ENCODE measurements at places on chromosomes 7 and 10.
A peak's percentile ranks its signal among the peaks of the same experiment; 100 is the strongest.

DNA sequence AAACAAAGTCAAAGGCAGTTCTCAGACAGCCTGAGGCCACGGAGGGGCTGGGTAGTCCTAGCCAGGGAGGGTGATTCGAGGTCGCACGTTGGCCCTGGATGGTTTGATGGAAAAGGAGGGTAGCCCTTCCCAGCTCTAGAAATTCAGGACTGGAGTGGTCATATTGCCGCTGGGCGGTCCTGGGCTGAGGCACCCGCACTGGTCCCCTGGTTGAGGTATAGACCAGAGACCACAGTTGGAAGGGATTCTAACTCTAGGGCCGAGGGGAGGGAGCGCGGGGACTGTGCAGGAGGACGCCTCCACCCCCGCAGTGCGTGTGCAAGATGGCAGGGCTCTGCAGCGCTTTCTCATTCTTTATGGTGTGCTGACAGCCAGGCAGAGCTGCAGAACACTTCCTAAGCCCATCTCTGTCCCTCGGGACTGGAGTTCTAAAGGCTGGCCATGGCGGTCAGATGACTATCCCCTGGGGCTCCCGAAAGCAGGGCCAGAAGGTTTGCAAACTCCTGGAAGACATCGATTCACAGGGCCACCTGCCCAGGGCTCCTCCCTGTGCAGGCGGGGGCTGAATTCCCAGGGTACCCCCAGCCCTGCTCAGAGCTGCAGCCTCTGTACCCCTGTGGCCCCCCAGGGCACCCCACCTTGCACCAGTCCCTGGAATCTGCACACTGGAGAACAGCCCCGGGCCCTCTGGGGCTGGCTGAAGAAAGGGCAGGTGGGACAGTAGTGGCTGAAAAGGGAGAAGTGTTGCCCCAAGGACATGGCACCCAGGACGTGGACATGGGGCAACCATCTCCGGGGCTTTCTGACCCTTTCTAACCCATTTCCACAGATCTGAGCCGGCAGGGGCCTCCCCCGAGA lies 51.0 kb upstream of the ELN start:
- no peak overlapping the region for H3K4me3 ChIP-seq
- DNase-seq = no peak
- no peaks in the 10 kb centered on the region for H3K4me1 ChIP-seq
- no peaks in the 10 kb centered on the region for H3K27me3 ChIP-seq
- no peak overlapping the region for H3K27ac ChIP-seq

DNA sequence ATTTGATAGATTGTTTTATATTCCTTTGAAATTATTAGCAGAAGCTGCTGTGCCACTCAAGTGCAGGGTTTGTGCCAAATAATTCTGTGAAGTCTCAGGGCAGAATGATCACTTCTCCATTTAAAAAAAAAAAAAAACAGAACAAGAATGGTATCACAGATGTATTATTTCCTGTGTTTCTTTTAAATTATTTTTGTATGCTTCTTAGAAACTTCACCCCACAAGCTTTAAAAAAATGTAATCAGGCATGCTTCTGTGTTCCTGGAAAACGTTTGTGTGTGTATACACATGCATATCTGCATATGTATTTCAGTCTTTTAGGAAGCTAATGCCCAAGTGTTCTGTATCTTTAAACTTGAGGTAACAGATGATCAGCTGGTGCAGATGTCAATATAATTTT lies 6.3 kb upstream of the CD36 start:
- no peak overlapping the region for H3K27ac ChIP-seq
- H3K4me1 ChIP-seq = no peaks in the 10 kb centered on the region
- H3K4me3 ChIP-seq = no peak overlapping the region

- no peak for DNase-seq
- H3K4me3 ChIP-seq = no peak overlapping the region
- H3K27me3 ChIP-seq = no peaks in the 10 kb centered on the region
- no peaks in the 10 kb centered on the region for H3K36me3 ChIP-seq
- H3K27ac ChIP-seq = no peak overlapping the region
- no peaks in the 10 kb centered on the region for H3K4me1 ChIP-seq
Observed at GRCh38 chr7:30389791-30390190, 88.8 kb downstream of the NOD1 start.

DNA sequence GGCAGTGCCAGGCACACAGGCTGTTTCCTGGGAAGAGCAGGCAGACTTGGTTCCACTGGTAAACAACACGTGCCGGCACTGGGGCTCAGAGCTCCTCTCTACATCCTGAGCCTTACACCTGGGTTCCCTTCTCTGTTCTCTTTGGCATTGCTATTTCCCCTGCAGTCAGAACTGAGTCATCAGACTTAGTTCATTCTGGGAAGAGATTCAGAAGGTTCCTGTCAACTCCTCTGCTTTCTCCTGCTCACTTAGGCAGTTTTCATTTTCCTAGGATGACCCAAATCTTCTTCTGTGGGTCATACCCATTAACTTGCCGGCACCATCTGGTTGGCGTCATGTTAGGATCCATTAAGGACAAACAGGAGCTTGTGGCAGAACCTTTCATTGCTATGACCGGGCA lies 33.4 kb upstream of the LRRC18 start:
- no peaks in the 10 kb centered on the region for H3K4me1 ChIP-seq
- no peak overlapping the region for H3K4me3 ChIP-seq
- no peak overlapping the region for H3K27ac ChIP-seq
- no peaks in the 10 kb centered on the region for H3K27me3 ChIP-seq

DNA sequence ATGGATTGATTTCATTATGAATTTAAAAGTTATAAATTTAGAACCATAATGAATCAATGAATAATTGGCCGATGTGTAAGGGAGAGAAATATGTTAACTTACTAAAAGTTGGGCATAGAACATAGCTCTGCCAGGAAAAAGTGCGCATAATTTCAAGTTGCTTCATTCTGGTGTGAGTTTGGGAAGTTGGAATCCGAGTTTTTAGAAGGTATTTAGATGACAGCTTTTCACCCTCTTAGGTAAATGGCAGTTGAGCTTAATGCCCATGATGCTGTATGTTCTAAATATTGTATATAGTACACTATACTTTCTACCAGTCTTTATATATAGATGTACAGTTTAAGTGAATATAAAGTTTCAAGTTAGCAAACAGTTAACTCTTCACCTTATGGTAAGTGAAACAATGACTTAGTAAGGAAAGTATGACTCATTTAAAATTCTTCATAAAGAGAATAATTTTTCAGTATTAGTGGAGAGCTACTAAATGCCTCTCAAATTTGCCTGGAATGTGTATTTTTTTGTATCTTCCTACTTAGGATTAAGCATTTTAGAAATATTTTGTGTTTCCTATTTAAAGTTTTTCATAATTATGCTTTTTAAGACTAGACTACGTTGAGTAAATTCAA lies 1.6 kb downstream of the C1GALT1 start:
- peak overlapping the region; percentile 36 for H3K4me3 ChIP-seq
- peaks cover 4% of the 10 kb centered on the region for H3K4me1 ChIP-seq
- H3K27me3 ChIP-seq = no peaks in the 10 kb centered on the region
- no peak for DNase-seq
- H3K27ac ChIP-seq = no peak overlapping the region

- H3K36me3 ChIP-seq = no peaks in the 10 kb centered on the region
- H3K27me3 ChIP-seq = no peaks in the 10 kb centered on the region
- no peak overlapping the region for H3K4me3 ChIP-seq
Observed at GRCh38 chr7:102983602-102984001, 70.8 kb downstream of the LRRC17 start.

DNA sequence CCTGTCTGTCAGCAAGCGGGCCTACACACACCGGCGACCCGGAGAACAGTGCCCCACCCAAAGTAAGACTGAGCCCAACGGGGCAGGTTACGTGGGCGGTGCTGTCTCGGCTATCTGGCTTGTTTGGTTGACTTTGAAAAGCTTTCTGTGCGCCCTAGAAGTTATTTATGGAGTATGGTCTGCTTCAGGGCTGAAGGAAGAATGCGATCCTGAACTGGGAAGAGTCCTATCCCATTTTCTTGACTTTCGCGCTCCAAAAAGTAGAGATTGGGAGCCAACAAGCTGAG lies 1.5 kb downstream of the INA start:
- H3K4me1 ChIP-seq = peaks cover 5% of the 10 kb centered on the region
- DNase-seq = no peak
- H3K27ac ChIP-seq = no peak overlapping the region
- no peaks in the 10 kb centered on the region for H3K36me3 ChIP-seq
- H3K4me3 ChIP-seq = no peak overlapping the region

DNA sequence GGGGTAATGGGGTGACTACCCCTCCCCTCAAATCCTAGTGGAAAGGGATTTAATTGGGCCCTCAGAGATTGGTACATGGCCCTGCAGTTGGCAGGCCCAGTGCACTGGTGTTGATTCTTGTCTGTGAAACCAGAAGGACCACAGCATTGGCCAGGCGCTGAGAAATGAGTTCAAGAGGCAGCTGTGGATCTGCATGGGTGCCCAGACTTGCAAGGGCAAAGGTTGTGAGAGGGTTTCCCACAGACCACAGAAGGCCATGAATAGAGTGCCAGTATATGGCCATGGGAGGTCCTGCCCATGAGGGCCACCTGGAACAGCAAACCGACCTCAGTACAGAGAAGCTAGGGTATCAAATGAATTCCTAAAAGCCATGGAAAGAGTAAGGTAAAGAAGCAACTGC lies 32.9 kb downstream of the TMEM168 start:
- DNase-seq = no peak
- H3K4me1 ChIP-seq = no peaks in the 10 kb centered on the region
- no peaks in the 10 kb centered on the region for H3K27me3 ChIP-seq
- no peak overlapping the region for H3K27ac ChIP-seq
- no peaks in the 10 kb centered on the region for H3K36me3 ChIP-seq
- no peak overlapping the region for H3K4me3 ChIP-seq

DNA sequence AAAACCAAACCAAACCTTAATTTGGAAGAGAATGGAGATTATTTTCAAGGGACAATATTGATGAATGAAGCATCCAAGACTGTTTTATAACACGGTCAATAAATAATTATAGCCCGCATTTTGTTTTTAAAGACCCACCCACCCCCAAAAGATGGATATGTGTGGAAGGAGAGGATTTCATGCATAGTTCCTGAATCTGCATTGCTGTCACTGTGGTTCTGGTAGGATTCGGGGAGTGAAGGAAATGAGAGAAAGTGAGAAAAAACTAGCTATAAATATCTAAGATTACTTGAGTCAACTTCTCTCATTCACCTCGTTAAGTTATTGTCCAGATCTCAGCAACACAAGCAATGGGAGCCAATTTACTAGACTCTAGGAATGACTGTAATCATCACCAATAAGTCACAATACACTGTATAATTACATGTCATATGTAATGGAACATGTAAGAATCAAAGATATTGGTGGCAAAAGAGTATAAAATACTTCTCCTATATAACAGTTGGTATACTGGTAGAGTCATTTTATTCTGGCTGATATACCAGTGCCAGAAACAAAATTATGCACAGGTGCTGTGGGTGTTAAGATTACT lies 30.2 kb downstream of the NAMPT start:
- no peak overlapping the region for H3K27ac ChIP-seq
- H3K36me3 ChIP-seq = peaks cover 5% of the 10 kb centered on the region
- H3K4me3 ChIP-seq = no peak overlapping the region

GRCh38 chr7:69211739-69212138 lies 386.5 kb upstream of the AUTS2 start:
- no peak overlapping the region for H3K4me3 ChIP-seq
- H3K36me3 ChIP-seq = no peaks in the 10 kb centered on the region
- H3K4me1 ChIP-seq = no peaks in the 10 kb centered on the region
- no peak for DNase-seq
- H3K27ac ChIP-seq = no peak overlapping the region

DNA sequence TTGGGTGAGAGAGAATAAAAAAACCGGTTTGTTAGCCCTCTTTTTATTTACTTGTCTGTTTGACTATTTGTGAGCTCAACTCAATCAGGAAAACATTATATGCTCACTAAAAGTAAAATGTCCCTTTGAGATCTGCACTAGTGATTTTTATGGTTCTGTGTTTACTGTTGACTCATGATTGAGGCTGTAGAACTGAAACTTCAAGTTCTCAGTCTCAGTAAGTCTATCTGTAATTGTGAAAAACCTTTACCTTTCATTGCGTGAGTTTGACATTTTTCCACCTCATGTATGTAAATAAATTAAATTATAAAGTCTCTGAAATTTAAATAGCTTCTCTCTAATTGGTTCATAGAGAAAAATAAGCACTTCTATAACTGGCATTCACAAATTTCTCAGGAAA lies 17.0 kb upstream of the CASD1 start:
- H3K27ac ChIP-seq = no peak overlapping the region
- no peaks in the 10 kb centered on the region for H3K27me3 ChIP-seq
- no peaks in the 10 kb centered on the region for H3K4me1 ChIP-seq
- H3K36me3 ChIP-seq = no peaks in the 10 kb centered on the region

GRCh38 chr10:78377356-78377755 lies 343.7 kb downstream of the RPS24 start:
- no peak for DNase-seq
- H3K27me3 ChIP-seq = no peaks in the 10 kb centered on the region
- no peaks in the 10 kb centered on the region for H3K36me3 ChIP-seq
- no peak overlapping the region for H3K4me3 ChIP-seq
- H3K4me1 ChIP-seq = no peaks in the 10 kb centered on the region

DNA sequence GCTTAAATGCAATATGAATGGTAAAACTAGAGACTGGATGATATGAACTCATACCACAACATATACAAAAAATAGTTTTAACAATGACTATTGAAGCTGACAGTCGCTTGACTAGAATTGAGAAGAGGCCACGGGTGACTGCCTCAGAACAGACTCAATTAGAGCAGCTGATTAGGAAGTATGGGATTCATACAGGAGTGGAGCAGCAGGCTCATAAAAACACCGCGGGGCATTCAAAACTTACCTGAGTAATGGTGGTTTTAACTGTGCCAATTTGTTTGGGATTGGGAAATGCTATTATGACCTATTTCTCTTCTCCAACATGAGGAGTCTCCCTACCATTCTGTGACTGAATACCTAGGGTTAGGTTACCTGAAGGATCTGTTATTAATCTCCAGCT lies 2.1 kb downstream of the CADPS2 start:
- H3K4me3 ChIP-seq = no peak overlapping the region
- no peaks in the 10 kb centered on the region for H3K27me3 ChIP-seq
- H3K27ac ChIP-seq = no peak overlapping the region
- no peaks in the 10 kb centered on the region for H3K36me3 ChIP-seq
- no peak for DNase-seq

DNA sequence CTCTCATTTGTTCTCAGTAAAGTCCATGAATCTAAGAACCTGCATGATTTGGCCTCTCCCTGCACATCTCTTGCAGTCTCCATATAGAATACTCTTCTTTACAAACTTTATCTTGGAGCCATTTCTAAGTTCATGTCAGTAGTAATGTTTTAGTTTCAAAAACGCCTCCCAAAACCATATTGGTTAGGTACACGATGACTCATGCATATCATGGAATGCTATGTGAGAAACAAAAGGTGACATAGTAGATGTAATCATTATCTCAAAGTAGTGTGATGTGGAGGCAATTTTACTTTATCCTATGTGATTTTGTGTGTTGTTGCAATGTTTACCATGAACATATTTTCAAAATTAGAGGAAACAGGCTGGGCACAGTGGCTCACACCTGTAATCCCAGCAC lies 520.7 kb downstream of the KCNMA1 start:
- no peaks in the 10 kb centered on the region for H3K36me3 ChIP-seq
- no peak for DNase-seq
- no peak overlapping the region for H3K27ac ChIP-seq
- no peaks in the 10 kb centered on the region for H3K27me3 ChIP-seq
- no peak overlapping the region for H3K4me3 ChIP-seq
